ENCODE measurements at places on chromosomes 5 and 9.

DNA sequence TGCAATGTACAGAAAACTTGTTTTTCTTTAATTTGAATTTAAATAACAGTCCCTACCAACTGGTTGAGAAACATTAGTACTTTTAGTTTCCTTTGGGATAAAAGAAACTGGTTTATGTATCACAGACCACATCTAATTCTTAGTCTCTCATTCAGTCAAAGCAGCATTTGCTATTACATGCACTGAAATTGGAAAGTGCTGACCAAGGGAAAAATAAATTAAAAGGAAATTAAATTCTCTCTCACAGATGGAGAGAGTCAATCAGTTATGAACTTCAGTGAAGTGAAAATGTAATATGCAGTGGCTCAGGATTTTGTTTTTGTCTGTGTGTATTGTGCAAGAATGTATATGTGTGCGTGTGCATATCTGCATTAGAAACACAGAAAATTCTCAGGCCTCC lies 121.7 kb downstream of the TUSC1 start:
- DNase-seq = no peak

DNA sequence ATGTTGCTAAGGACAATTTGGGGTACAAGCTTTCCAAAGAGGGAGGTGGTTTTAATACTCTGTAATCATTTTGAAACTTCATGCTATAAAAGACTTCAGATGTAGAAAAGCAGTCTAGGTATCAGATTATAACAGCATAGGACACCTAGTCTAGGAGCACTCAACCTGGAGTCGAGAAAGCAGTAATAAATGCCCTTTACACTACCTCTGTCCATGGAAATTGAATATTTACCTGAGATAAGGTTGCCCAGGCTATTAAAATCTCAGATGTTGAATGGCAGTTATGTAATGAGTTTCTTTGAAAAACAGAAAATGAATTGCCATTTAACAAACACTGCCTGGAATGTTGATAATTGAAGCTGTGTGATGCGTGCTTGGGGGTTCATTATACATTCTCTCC lies 561.8 kb upstream of the DMAC1 start:
- DNase-seq = no peak

DNA sequence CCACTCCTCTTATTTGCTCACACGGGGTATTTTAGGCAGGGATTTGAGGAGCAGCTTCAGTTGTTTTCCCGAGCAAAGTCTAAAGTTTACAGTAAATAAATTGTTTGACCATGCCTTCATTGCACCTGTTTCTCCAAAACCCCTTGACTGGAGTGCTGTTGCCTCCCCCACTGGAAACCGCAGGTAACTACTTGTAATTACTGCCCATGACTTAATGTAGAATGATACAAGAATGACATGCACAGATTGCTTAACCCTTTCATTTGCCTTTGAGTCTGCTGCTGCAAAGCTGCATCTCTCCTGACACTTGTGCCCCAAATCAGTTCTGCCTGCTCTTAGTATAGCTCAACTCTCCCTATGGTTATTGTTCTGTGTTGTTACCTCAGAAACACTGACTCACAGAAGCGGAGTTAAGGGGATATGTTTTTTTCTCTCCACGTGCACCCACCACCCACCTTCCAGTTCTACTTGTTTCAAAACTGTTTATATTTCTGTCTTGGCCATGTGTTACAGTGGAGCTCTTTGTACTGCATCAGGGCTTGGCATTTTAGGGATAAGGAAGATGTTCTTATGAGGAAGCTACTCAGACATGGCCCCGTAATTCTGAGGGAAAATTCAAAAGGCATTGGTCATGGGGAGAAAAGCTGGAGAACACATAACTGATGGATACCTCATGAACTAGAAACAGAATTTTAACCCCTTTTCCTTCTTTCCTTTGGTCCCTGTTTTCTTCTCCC lies 2.3 kb downstream of the ADRB2 start:
- DNase-seq = no peak

DNA sequence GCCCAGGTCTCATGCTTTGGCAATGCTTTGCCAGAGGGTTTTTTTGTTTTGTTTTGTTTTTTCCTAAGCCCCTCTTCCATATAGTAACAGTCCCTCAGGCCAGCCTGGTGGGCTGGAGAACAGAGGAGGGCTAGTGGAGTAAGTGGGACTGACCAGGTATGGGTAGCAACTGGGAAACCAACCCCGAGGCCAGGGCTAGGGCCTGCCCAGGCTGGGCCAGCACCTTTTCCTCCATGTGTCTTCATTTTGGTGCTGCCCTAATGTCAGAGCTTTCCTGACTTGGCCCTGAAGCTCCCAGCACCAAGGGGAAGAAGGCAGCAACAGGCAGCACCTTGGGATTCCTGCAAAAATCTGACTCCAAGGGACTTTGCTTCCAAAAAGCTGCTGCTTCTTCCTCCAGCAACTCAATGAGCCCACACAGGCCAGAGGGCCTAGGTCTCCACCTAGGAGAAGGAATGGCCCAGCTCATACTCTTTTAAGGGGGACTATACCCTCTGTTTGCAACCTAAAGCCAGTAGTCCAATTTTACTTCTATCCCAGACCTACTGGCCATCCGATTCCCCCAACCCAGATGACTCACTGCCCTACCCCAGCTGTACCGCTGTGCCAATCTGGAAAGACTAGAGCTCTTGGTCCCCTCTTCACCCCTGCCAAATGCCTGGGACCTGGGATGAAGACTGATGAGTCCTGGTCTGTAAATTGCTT lies 105.1 kb downstream of the PSD2 start:
- DNase-seq = no peak

GRCh38 chr9:90904706-90905478 lies 103.3 kb downstream of the SYK start:
- DNase-seq = no peak

DNA sequence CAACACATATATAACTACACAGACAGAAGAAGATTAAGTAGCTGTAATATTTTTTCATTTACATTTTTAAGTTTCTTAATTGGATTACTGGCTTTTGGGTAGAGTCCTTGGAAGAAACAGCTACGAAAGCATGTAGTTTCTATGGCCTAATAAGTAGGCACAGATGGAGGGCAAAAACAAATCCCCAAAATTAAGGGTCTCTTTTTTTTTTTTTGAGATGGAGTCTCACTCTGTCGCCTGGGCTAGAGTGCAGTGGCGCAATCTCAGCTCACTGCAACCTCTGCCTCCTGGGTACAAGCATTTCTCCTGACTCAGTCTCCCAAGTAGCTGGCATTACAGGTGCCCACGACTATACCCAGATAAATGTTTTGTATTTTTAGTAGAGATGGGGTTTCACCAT lies 27.1 kb upstream of the MTMR12 start:
- no peak for DNase-seq

DNA sequence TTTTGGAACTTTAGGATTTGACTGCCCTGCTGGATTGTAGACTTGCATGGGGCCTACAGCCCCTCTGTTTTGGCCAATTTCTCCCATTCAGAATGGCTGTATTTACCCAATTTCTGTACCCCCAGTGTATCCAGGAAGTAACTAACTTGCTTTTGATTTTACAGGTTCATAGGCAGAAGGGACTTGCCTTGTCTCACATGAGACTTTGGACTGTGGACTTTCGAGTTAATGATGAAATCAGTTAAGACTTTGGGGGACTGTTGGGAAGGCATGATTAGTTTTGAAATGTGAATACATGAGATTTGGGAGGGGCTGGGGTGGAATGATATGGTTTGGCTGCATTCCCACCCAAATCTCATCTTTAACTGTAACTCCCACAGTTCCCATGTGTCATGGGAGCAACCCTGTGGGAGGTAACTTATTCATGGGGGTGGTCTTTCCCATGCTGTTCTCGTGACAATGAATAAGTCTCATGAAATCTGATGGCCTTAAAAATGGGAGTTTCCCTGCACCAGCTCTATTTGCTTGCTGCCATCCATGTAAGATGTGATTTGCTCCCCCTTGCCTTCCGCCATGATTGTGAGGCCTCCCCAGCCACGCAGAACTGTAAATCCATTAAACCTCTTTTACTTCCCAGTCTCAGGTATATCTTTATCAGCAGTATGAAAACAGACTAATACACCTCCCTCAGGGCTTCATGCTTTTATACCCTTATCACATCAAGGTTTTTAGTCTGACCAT lies 206.6 kb downstream of the DENND1A start:
- DNase-seq = no peak

DNA sequence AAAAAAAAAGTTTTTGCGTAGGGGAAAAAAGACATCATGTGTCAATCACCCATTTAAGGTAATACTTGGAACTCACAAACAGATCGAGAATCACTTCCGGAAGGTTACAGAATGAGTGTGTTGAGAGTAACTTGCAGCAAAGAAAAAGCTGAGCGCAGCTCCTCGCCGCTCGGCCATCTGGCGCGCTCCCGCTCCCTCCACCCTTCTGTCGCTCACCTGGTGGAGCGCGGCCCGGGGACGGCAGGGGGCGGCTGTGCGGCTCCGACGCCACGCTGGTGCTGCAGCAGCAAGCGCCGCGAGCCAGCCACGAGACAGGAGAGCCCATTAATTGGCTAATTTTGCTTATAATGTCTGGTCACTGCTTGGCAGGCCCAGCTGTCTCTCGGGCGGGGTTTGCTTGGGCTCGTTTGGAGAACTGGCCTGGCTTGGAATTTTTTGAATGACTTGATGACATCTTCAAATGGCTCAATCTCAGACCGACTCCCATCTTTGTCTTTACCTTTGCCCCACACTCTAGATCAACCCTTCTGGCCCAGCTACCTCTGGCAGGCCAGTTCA lies 601.8 kb downstream of the CCDC171 start:
- no peak for DNase-seq

GRCh38 chr5:14879937-14880589 lies 8.5 kb upstream of the ANKH start:
- DNase-seq = no peak

DNA sequence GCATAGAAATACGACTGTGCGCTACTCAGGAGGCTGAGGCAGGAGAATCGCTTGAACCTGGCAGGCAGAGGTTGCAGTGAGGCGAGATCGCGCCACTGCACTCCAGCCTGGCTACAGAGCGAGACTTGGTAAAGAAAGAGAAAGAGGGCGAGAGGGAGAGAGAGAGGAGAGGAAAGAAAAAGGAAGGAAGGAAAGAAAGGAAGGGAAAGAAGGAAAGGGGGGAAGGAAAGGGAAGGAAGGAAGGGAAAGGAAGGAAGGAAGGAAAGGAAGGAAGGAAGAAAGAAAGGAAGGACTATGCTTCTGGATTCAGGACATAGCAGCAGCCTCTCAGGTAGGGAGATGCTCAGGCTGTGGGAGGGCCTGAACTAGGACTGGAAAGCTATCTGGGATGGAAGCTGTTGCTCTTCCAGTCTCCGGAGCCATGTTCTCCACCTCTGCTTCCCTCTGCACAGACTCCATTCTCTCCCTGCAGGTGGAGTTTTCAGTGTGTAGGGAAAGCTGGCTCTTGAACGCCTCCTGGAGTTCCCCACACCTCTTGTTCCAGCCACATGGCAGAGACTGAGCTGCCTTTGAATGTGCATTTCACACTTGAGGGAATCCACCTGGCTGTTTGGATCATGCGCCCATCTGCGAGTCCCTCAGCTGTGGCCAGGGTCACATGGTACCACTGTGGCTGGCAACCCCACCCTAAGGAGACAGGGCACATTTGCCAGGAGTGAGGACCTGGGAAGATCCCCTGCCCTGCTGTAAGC lies 9.1 kb downstream of the SWI5 start:
- DNase-seq = no peak

DNA sequence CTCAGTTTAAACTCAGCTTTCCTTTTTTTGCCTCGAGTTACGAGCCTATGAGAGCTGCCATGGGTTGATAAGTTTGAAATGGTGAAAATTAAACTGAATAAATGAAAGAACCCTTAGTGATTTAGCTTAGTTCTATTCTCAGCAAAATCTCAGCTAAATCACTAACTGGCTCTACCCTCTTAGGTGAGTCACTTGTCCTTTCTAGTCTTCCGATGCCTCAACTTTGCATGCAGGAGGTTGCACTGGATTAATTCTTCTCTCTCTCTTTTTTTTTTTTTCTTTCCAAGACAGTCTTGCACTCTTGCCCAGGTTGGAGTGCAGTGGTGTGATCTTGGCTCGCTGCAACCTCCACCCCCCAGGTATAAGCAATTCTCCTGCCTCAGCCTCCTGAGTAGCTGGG lies 83.9 kb downstream of the PAPPA start:
- no peak for DNase-seq

- no peak for DNase-seq
Observed at GRCh38 chr9:125617087-125617486, 89.9 kb downstream of the MAPKAP1 start.

DNA sequence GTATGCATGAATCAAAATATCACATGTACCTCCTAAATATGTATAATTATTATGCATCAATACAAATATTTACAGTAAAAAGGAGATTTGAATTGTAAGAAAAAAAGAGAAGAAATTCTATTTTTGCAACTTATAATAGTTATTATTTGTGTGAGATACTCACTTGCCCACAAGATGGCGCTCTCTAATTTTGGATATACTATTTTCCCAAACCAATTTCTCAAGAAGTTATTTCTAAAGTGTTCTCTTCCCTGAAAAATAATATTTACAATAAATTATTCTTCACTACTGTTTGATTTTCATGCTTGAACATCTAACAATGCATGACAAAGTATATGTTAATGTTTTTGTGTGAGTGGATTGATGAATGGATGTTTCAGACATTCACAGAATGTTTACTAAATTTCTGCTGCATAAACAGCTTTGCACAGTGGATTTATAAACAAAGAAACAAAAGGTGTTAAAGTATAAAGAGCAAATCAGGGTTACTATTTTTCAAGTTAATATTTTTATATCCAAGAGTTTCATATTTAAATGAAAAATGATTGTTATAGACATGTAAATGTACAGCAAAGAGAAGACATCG lies 503.4 kb downstream of the PDE4D start:
- DNase-seq = no peak

DNA sequence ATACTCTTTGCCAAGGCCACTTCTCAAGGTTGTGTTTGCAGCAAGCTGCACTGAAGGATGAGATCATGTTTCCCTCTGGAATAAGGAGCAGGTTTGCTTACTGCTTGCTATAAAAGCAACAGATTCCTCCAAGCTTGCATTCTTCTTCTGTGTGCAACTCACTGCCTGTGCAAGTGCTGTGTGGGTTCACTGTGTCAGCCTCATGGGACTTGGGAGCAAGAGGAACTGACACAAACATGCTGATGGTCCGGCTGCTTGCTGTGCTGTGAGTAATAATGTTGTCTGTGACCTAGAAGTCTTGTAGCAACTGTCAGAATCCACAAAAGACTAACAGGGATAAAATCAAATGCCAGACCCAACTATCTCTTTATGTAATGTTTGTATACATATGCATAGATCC lies 33.6 kb upstream of the SHC3 start:
- no peak for DNase-seq

GRCh38 chr9:127463911-127464310 lies 12.6 kb downstream of the LRSAM1 start:
- DNase-seq = no peak

DNA sequence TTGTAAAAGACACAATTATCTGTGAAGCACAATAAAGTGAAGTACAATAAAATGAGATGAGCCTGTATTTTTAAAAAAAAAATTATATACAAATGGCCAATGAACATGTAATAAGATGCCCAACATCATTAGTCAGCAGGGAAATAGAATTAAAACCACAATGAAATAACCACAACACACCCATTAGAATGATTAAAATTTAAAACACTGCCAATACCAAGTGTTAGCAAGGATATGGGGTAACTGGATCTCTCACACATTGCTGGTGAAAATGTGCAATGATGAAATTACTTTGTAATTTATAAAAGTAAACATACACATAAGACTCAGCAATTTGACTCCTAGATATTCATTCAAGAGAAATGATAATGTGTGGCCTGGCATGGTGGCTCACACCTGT lies 62.8 kb downstream of the SHOC1 start:
- DNase-seq = no peak
